T-helper 9 cell (primary cell): ENCODE measurements at places on chromosomes 11 and 22.

- DNase-seq = no peak
Measured at GRCh38 chr11:75855206-75855605, 40.2 kb downstream of the UVRAG start.

- no peak for DNase-seq
Measured at GRCh38 chr11:58592760-58593472, 14.1 kb downstream of the ZFP91 start.

DNA sequence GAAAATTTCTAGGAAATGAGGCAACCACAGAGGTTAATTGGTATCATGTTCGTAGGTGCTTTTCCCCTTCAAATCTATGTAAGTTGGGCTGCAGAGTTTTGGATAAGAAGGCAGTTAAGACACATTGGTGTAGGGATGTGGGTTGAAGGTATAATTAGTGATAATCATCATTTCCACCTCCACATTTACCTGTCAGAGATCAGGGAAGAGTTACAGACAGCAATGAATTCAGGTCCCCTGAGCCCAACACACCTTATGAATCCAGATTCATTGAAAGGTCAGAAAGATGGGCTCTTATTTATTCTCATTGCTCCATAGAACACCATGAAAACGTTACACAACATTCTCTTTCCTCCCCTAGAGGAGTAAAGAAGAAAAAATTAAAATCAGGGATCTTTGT, 308.7 kb downstream of the C11orf87 start:
- no peak for DNase-seq

DNA sequence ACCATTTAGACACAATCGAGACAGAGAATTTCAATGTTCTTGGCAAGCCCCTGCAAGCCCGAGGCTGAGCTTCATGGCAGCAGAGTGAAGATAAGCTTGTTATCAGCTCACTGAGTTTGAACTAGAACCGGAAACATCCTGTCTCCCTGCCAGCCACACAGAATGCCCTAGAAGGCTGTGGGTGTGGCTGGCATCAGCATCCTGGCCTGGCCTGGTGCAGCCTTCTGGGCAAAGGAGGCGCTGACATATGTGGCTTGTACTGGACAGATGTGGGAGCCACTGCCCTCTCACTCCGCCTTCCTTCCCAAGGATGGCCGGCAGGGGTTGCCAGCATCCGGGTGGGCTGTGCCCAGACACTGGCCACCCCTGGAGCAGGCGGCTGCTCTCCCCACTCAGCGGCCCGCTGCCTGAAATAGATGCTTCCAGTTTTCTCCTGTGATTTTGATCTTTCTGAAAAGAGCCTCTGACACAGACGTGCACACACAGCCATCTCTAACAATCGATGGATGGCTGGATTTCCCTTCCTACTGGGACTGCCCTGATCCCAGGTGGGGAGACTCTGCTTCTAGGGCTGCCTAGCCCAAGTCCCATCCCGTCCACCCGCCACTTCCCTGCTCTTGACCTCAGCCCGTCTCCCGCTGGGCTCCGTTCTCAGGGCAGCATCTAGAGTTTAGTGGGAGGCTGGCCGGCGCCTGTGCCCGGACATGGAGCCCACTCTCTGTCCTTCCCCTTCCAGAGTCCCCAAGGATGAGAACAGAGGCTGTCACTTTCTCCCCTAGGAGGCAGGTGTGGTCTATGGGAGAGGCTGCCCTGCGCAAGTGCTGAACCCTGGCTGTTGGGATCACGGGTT, 149.7 kb downstream of the CTTN start:
- no peak for DNase-seq

DNA sequence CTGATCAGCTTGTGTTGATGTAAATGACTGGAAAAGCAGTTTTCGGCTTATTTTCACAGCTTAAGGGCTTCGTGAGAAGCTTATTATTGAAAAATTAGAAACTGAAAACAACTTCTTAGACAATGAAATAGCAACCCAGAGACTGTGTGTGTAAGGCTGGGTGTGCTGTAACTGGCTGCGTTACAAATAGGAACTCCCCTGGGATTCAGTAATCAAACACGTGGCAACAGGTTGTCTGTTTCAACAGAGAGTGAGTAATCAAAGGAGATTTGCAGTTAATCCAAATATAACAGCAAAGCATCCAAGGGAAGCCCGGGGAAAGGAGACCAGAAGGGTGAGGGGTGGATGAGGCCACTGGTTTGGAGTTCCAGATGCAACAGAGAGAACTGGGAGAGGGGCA, 19.2 kb downstream of the NTM start:
- no peak for DNase-seq

DNA sequence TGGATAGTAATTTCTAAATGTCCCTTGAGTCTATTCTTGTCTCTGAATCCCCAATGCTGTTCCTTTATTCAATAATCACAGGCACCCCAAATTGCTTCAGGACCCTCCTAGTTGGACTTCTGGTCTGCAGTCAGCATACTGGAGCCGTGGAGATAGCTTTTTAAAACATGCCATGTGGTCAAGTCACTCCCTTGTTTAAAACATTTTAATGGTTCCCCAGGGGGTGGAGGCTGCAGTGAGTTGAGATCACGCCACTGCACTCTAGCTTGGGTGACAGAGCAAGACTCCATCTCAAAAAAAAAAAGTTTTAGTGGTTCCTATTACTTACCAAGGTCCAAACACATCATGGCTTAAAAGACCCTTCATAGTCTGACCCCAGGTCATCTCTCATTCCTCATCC, 220.3 kb downstream of the ADAMTS15 start:
- no peak for DNase-seq

GRCh38 chr11:18567081-18567480, 21.5 kb downstream of the UEVLD start:
- DNase-seq = no peak

GRCh38 chr11:34519595-34520235, 6.1 kb upstream of the ELF5 start:
- no peak for DNase-seq

- no peak for DNase-seq
Measured at GRCh38 chr22:42686756-42687491, 33.7 kb downstream of the A4GALT start.

- DNase-seq = peak; percentile 48
Measured at GRCh38 chr11:61071208-61071681, 31.0 kb upstream of the CD5 start.
